Stimulated activated CD8-positive, alpha-beta memory T cell treated with anti-CD3 and anti-CD28 coated beads, Interleukin-2, amount 100 ng/mL, for 1 hour (primary cell): ENCODE measurements at places on chromosomes 7 and 10.

GRCh38 chr7:94912085-94912484, 4.7 kb downstream of the PPP1R9A start:
- no peak for DNase-seq

DNA sequence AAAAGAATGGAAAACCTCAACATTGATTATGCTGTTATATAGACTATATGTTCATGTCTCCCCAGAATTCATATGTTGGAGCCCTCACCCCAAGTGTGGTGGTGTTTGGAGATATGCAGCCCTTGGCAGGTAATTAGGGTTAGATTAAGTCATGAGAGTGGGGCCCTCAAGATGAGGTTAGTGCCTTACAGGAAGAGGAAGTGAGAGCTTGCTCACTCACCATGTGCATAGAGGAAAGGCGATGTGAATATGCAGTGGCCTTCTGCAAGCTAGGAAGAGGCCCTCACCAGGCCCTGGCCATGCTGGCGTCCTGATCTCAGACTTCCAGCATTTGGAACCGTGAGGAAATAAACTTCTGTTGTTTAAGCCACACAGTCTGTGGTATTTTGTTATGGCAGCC, 14.8 kb downstream of the ZNF33A start:
- no peak for DNase-seq

- DNase-seq, result no peak
These were observed 1.6 kb downstream of the OLAH start for GRCh38 chr10:15045380-15045779.

DNA sequence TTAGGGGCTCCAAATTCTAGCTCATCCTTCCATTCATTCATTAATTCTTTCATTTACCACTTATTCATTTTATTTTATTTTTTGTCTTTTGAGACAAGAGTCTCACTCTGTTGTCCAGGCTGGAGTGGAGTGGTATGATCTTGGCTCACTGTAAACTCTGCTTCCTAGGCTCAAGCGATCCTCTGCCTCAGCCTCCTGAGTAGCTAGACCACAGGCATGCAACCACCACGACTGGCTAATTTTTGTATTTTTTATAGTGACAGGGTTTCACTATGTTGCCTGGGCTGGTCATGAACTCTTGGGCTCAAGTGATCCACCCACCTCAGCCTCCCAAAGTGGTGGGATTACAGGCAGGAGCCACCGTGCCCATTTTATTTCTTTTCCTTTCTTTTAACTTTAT, 31.6 kb downstream of the FGF8 start:
- DNase-seq, result no peak

DNA sequence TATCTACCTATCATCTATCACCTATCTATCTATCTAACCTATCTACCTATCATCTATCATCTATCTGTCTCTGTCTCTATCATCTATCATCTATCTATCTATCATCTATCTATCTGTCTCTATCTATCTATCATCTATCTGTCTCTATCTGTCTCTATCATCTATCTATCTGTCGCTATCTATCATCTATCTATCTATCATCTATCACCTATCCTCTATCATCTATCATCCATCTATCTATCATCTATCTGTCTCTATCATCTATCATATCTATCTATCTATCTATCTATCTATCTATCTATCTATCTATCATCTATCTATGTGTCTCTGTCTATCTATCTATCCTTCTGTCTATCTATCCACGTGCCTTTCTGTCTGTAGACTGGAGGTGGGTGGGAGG, 59.5 kb upstream of the FAM20C start:
- no peak for DNase-seq

DNA sequence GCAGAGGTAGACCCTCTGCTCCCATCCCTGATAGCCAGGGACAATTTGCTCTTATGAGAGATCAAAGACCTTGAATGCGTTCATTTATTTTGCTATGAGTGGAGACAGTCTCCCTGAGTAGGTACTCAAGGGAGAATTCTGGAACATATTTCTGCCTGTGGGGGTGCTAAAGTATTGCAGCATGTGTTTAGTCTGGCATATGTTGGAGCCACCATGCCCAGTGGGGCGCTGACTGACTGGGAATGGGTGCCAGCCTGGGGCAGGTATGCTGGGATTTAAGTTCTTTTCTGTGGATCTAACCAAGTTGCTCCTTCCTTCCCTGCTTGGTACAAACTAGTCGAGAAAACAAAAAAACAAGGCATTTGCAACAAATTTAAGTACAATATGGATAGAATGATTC, 99.1 kb downstream of the JCAD start:
- DNase-seq, result no peak

DNA sequence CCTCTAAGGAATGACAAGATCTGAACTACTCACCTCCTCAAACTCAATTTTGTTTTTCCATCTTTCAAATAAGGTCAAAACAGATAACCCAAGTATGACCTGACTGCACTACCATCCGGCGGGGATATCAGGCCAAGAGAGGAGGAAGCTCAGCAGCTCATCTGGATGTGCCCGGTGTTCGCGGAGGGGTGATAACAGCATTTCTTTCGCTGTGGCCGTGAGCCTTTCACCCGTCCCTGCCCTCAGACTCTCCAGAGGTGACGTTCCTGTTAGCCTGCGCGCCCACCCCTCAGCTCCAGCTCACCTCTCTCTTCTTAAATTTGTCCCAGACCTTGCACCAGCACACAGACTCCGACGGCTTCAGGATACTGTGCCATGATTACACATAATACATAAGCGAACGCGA, 526 bp downstream of the ZNF248 start:
- DNase-seq, result peak; percentile 3

DNA sequence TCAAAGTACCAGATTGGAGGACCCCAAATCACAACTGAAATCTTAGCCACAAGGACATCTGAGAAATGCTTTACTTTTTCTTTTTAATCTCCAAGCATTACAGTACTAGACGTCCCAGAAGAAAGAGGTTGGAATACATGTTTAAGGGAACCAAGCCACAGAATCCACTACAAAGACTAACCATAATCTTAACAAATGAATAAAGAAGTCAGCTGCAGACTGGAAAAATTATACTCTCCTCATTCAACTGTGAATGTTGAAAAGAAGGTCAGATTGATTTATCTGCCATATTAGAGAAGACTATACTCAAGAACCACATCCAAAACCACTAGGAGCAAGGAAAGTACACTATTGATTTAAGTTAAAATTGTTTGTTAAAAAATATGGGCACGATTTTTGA, 102.1 kb upstream of the ABCB5 start:
- no peak for DNase-seq

GRCh38 chr10:46550795-46551700, 5.4 kb downstream of the GPRIN2 start:
- DNase-seq, result no peak

GRCh38 chr7:36972140-36972518, 247.8 kb upstream of the AOAH start:
- DNase-seq, result no peak

DNA sequence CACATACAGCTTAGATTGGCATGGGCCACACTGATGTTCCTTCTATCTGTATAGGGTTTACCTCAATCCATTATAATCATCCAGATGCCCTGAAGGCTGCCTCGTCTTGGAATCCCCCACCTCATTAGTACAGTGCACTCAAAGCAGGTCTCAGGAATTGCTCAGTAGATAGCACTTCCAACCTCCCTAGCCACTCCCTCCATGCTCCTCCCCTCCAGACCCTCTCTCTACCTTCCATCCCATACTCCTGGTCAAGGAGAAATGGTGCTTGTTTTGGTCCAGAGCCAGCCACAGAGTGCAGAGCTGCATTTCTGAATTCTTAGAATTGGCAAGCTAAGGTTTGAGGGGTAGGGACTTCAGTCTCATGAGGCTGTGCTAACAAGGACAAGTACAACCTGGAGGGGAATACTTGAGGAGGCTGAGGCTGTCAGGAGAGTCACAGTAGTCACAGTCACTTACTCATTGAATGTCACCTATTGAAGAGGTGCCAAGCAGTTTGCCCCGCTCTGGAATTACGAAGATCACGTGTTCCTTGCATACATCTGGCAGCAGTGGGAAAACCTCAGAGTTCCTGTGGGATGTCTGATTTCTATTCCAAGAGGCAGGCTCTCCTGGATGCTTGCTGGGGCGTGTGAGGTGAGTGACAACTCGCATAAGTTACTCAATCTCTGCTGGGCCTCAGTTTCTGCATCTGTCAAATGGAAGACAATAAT, 60.7 kb upstream of the ZNF746 start:
- DNase-seq, result no peak

- DNase-seq, result no peak
These were observed 107.4 kb downstream of the LHPP start for GRCh38 chr10:124568848-124569622.

GRCh38 chr7:38427279-38427955, 154.0 kb upstream of the TARP start:
- no peak for DNase-seq

DNA sequence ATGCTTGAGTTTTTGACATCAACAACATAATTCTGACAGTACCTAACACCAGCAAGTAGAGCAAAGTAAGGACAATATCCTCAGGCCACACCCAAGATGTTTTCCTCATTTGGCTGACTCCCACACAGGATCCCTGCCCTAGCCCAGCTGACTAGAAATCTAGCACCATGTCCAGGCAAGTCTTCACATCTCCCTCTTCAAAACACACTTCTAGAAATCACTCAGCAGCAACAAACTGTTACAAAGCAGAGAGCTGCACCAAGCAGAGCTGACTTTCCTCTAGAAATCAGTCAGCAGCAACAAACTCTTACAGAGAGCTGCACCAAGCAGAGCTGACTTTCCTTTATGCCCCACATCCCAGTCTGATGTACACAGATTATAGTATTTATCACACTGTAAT, 7.7 kb downstream of the TMEM168 start:
- DNase-seq, result no peak

DNA sequence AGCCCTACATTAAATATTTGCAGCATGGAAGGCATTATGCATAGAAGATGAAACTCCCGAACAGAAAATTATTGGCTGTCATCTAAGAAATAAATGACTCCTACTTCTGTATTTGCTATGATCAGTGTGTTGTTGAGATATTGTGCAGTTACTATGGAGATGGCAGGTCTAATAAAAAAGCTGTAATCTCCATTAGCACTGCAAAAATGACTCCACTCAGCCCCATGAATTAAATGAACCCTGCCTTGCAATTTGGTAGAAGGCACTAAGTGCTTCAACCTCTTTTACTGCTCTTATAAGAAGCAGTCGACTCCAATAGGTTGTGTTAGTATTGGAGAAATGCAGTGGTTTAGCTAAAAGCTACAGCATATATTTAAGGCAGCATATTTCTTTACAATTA, 290.0 kb upstream of the PHYHIPL start:
- no peak for DNase-seq

DNA sequence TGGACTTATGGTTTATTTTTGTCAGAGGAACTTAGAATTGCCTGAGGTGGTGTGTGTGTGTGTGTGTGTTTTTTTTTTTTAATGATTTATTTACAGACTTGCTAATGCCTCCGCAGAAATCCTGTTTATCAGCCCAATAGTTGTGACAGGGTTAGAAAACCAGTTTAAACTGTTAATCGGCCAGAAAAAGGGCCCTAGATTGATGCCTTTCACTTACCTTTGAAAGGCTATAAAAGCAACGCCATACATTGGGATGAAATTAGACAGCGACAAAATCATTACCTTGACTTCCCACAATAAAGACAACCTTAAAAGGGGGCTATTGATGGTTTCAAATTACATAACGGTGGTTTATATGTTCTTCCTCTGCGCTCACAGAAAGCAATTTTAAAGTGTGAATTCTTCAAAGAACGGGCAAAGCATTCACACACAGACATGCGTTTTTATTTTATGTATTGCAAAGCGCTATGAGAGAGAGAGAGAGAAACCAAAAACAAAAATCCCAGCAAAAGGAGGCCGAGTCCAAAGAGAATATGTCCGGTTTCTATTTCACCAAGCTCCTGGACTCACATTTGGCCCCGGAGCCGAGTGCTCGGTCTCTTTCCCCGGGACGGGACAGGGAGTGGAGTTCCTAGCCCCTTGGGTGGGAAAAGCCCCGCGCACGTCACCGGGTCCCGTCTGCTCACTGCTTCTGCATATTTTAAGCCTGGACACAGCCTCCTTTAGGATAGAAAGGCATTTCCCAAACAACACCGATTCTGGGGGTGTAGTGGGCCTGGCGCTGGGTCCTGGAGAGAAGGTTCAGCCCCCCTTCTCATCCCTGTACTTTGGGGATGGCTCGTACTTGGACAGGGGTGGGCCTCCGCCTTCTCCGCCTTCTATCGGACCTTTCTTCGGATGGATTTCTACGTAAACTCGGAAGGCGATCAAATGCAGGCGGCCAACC, 26.8 kb upstream of the VAX1 start:
- DNase-seq, result no peak

- DNase-seq, result no peak
These were observed 712.1 kb downstream of the PHTF2 start for GRCh38 chr7:78510580-78511188.

DNA sequence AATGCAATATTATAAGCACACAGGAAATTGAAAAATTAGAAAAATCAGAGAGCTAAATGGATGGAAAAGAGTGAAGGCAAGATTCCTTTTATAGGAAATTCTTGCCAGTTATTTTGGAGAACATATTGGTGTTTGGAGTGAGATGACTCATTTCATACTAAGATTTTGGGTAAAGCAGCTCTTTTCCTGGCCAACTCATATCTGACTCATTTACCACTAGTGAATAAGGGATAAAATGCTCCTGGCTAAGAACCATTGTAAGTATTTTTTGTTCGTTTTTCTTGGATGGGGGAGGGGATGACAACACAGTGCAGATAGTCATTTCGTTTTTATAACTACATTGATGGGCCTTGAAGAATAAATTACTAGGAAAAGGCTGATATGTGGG, 139.3 kb downstream of the TWIST1 start:
- DNase-seq, result no peak

- DNase-seq, result no peak
These were observed 48.8 kb downstream of the DNAJC1 start for GRCh38 chr10:21954690-21955089.

GRCh38 chr7:28919510-28919909, 38.6 kb downstream of the TRIL start:
- no peak for DNase-seq

DNA sequence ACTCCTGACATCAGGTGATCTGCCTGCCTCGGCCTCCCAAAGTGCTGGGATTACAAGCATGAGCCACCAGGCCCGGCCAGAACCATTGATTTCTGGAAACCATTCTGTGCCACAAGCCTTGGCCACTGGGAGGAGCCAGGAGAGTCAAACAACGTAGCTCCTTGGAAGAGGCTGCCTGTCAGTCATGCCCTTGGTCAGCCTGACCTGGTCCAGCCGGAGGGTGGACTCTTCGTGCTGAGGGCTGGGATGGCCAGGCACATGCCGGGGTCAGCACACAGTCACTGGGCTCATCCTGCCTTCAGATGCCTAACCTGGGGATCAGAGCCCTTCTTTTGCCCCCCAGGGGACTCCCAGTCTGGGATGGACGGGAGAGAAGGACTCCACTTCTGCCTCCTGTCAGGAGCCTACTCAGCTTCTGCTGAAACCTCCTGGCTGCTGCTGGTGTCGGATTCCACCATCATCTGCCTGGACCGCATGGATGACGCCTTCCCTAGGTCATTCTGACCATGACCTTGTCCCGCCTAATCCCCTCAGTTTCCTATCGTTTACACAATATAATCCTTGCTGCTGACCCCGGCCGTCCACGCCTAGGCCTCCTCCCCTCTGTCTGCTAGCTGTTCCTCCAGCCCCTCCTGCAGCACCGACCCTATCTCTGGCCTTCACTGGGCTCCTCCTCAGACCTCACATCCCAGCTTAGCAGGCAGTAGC, 30.4 kb downstream of the TMEM270 start:
- DNase-seq, result no peak

- no peak for DNase-seq
These were observed 227.4 kb upstream of the KAT6B start for GRCh38 chr10:74598891-74599566.

GRCh38 chr7:90843472-90843871, 247.4 kb downstream of the CDK14 start:
- DNase-seq, result no peak

- DNase-seq, result no peak
These were observed 177.0 kb downstream of the REEP3 start for GRCh38 chr10:63697956-63698786.
